Skeletal muscle tissue (tissue), 5 donors: ENCODE measurements at places on chromosomes 2 and 18. TPM values are rescaled to one million over a fixed set of nuclear protein-coding genes. Genes with fewer than 3 reads are reported as not detected.

The ASPRV1 gene
- total RNA-seq: 1.6 TPM

The RBMS1 gene
- total RNA-seq: 48.0 TPM

The ERBB4 gene
- total RNA-seq: 9.9 TPM

The ZNF385B gene
- 1.0 TPM for total RNA-seq

The FAM228A gene
- total RNA-seq: 0.52 TPM

The ILKAP gene
- 33.4 TPM for total RNA-seq
